Left lobe of liver (tissue), 2 donors: ENCODE measurements at places on chromosomes 1 and 21. TPM values are rescaled to one million over a fixed set of nuclear protein-coding genes. Genes with fewer than 3 reads are reported as not detected.

Gene GNG4
- not detected for total RNA-seq

Gene PCBP3
- 0.83 TPM for total RNA-seq

Gene DPM3
- total RNA-seq, result 76.8 TPM

Gene CGN
- total RNA-seq, result 51.4 TPM

Gene BTBD8
- 3.0 TPM for total RNA-seq

Gene TMEM61
- not detected for total RNA-seq

Gene AMY1B
- total RNA-seq, result not detected

Gene TTC39A
- total RNA-seq, result 2.7 TPM

Gene S100A2
- total RNA-seq, result 0.55 TPM

Gene ASAP3
- total RNA-seq, result 16.7 TPM

Gene COL8A2
- 0.50 TPM for total RNA-seq

Gene CADM3
- 0.20 TPM for total RNA-seq

Gene CELSR2
- 3.9 TPM for total RNA-seq

Gene EPS8L3
- 0.15 TPM for total RNA-seq

Gene ACP6
- total RNA-seq, result 17.2 TPM

Gene THEM5
- not detected for total RNA-seq

Gene FLG2
- not detected for total RNA-seq

Gene KRTAP19-5
- total RNA-seq, result not detected

Gene LCE1E
- not detected for total RNA-seq

Gene GUCA2A
- not detected for total RNA-seq

Gene CHIA
- 0.15 TPM for total RNA-seq

Gene C1orf141
- not detected for total RNA-seq

Gene B3GALT6
- 9.3 TPM for total RNA-seq

Gene SMIM1
- total RNA-seq, result 4.9 TPM

Gene S100A9
- total RNA-seq, result 36.3 TPM

Gene HTR6
- total RNA-seq, result not detected
